ENCODE measurements at places on chromosomes 1 and 21.

DNA sequence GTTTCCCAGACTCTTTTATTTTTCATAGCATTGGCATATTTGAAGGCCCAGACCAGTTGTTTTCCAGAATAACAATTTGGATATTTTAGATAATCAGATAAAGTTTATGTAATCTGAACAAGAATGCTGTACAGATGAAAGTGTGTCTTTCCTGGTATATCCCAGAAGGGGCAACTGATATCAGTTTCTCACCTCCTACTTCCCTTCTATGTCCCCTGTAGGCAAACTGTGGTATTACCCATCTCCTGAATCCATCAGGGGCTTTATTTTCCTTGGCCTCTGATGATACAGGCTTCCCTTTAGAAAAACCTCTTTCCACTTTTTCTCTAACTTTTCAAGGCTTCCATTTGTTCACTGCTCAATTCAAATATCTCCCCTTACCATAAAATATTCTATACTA lies 87.5 kb upstream of the RGS1 start:
- no peak for DNase-seq

DNA sequence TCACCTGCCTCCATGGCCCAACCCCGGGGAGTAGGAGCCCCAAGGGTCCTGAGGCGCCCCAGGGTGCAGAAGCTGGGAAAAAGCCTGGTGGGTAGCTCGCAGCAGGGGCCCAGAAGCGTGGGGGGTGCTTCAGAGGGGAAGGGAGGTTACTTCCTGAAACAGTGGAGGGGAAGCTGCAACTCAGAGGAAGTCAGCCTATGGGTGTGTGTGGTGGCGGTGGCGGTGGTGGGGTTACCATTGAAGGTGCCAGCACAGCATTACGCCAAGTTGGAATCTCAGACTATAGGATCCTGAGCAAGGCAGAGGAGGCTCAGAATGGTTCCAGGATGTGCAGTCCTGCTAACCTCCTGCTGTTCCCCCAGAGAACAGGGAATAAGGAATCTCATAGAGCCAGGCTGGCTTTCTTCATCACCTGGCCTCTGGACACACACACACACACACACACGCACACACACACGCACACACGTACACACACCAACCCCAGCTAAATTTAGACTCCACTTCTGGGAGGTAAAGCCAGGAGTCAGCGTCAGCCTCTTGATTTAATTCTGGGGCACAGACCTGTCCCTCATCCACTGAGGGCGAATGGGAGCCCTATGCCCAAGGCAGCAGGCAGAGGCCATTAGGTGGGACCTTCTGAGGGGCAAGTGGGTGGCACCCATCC lies 1.3 kb downstream of the DENND4B start:
- no peak for DNase-seq

DNA sequence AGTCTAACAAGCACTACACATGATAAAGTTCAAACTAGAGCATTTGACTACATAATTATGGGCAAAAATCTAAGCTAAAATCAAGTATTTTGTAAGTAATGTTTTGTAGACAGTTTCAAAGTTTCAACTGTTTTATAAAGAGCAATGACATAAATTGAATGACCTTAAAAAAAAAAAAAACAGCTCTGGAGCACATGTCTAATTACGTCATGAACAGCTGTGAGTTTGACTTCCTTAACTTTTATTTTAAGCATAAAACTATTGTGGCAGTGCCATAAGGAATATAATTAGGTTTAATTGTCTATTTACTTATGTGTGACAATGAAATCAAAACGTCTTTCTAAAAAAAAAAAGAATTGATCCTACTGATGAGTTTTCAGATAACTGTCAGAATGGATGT lies 272.5 kb upstream of the LRRC7 start:
- no peak for DNase-seq

DNA sequence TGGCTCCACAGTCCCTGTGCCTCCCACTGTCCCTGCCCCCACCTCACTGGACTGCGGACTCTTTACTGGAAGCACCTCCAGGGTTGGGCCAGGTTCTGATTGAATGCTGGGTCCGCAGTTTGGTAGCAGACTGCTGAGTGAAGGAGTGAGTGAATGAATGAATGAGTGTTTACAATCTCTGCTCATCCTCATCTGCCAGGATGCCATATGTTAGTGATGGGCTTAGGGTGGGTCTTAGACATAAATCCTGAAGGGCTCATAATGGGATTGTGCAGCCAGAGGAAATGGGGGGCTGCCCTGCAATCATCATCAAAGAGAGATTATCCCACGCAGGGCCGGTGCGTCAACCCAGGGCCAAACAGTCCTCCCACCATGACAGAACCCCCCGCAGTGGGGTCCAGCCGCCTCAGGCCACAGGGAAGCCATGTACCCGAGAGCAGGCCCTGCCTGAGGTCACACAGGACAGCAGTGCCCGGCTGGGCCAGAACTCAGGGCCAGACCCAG lies 26.1 kb downstream of the SLC1A7 start:
- DNase-seq, result no peak

- peak; percentile 74 for DNase-seq
These were observed 19.7 kb upstream of the RBBP5 start for GRCh38 chr1:205141236-205142101.

- no peak for DNase-seq
These were observed 51.2 kb downstream of the POFUT2 start for GRCh38 chr21:45236481-45236880.

GRCh38 chr1:145982010-145982723 lies 14.2 kb downstream of the TXNIP start:
- no peak for DNase-seq

DNA sequence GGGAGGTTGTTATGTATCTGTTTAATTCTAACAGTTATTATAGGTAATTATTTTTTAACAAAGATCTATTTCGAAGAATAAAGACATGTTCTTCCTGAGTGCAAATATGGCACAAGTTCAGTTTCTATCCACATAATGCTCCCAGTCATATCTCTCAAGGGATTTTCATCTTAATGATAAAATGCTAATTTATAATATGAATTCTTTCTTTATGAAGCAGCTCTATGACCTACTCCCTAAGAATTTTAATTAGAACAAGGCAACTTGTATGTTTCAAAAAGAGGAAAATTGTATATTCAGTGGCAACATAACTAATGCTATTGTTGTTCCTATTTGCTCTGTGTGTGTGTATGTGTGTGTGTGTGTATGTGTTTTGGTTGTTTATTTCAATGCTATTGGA lies 1222.1 kb upstream of the NCAM2 start:
- no peak for DNase-seq

- no peak for DNase-seq
These were observed 22.3 kb downstream of the MYBPH start for GRCh38 chr1:203153051-203153988.

DNA sequence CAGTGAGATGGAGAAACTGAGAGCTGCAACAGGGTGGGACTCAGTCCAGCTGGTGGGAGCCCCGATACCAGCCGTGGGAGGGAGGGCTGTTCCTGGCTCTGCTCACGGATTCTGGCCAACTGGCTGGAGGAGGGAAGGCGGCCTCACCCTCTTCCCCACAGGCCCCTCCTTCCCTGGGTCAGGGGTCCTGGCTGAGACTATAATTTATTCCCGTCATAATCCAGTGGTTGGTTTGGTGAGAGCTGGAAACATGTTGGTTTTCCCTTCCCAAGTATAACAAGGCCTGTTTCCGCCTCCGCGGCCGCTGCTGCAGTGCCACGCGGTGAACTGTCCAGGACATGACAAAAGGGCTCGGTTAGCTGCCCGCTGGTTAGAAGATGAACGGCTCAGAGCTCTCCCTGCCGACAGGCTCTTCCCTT lies 10.0 kb downstream of the PTPRF start:
- DNase-seq, result no peak

All from H4 (cell line).